Activated effector memory CD4-positive, alpha-beta T cell treated with anti-CD3 and anti-CD28 coated beads, Interleukin-2, amount 50 U/mL, for 16 hours (primary cell): ENCODE measurements at places on chromosomes 11 and 22.

GRCh38 chr11:46712874-46713576 is 6.0 kb upstream of the F2 start:
- DNase-seq = no peak

GRCh38 chr11:23606191-23606590 is 745.9 kb upstream of the CCDC179 start:
- no peak for DNase-seq

GRCh38 chr11:86443415-86443814 is 68.7 kb downstream of the CCDC81 start:
- DNase-seq = no peak

- DNase-seq = no peak
Observed at GRCh38 chr11:65045728-65046127, 4.7 kb downstream of the SAC3D1 start.

DNA sequence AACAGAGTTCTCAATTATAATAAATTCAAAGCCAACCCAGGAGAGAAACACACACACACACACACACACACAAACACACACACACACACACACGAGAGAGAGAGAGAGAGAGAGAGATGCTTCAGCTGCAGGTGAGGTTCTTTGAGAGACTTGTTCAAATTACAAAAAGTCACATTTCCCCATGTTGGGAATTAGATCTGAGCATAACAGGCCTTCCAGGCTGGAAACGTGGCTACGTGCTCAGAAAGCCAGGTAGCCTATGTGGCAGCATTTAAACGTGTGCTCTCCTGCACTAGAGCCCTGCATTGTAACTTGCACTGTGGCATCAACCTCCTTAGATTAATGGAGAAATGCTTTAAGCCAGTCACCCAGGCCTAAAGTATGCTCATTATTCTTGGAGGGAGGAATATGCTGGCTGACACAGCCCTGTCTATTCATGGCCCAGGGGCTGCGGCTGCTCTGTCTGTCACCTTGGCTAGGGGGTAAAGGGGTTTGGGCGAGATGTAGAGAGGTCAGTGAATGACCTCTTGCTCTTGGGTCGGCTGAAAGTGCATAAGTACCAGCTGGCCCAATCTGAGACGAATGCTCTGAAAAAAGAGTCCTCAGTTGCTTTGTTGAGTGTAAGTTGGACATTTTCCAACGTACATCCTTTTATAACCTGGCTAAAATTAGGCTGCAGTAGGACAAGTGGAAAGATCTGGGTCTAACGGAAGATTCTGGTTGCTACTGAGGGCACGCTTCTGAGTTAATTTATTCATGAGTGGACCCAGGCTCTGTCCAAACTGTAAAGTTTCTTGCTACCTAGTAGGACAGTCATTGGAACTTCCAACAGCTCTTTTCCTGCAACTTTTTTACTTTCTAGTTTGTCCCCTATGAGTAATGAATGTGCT is 171.1 kb upstream of the SEZ6L start:
- no peak for DNase-seq

DNA sequence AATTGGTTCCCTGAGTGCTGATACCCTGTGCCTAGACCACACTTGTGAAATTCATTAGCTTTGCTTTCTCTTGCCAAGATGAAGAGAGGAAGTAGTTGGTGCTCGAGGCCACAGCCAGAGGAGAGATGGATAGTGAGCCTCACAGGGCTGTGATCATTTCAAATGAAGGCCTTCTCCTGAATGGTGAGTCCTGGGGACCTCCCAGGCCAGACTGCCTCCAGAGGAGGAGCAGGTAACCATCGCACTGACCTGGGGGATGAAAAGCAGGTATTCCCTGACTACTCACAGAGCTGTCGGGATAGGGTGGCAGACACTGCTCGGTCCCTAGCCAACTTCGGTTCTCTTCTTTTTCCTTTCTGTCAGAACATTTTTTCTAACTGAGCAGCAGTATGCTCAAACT is 4.8 kb upstream of the FXYD6 start:
- DNase-seq = peak; percentile 31

GRCh38 chr11:2262301-2263070 is 7.9 kb downstream of the ASCL2 start:
- DNase-seq = no peak

- no peak for DNase-seq
Observed at GRCh38 chr11:6734616-6735015, 37.2 kb downstream of the OR2AG2 start.

DNA sequence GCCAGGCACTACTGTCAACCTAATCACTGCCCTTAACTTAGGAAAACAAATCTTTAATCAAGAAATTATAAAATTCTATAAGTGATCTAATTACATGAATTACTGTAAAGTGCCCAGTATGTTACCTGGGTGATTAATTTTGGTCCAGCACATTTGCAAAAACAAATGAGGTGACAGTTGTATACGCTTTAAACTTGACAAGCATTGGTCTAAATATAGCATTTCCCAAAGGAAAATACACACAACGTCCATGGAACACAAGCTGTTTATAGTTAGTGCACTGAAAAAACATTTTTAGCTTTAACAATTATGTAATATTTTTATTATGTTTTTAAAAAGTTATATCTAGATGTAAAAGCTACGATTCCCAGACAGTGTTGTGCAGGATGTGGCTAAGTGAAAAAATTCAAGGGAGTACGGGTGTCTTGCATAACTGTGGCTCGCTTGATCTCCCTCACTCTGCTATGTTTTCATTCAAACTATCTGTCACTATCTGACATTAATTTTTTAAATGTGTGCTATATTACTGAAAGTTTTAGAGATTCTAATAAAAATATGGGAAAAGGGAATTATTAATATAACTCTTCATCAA is 38.8 kb downstream of the PGR start:
- DNase-seq = no peak

DNA sequence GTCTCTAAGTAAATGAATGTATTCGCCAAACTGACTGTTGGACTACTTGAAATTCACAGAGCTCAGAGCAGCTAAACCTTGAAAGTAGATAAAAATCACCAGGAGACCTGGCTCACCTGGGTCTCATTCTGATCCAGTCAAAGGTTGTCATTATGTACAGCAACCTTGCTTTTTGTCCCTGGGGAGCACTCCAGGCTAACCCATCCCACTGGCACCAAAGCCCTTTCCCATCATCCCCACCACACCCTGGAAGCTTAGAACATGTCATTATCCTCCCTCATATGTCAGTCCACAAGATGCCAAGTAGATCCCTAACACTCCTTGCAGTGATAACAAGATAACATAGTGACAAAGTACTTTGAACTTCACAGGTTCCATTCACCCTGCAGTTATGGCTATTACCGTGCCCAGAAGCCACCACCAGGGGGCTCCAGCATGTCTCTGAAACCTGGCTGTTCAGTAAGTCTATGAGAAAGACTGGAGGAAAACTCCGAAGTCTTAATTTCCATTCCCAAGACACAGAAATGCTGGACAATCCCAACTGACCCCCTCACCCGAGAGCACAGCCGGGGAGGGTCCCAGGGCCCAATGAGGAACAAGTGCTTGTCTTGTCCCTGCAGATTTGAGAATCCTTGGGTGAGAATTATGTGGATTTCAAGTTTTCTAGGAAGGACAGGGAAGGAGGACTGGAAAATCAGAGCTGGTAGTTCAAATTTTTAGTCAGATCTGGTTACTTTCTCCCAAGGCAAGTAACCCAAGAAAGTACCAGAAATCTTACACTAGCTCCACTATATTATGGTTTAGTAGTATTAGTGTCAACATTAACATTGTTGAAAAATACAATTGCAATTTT is 43.0 kb upstream of the USP47 start:
- peak; percentile 89 for DNase-seq

DNA sequence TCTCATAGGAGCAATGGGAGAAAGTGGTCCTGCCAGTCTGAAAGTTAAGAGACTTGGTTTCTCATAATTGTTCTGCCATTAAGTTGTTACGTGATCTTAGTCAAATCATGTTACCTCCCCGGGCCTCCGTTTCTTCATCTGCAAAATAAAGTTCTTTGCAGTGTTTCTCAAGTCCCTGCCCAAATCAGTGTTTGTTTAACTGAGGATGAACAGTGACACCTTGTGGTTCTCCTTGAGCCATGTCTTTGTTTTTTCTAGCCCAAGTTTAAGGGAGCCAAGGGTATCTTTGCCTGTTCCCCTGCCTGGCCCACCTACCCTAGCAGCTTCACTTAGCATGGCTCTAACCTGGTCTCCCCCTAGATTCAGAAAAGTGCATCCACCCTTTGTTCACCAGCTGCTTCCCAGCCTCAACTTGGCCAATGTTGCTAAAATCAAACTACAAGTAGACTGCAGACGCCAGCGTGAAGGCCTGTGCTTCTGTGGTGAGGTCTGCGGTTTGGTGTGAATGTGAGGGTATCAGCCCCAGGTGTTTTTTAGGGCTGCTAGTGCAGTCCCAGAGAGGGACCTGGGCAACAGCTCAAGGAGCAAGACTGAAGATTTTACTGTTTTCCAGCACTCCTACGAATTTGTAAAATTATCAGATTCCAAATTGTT is 35.5 kb downstream of the FZD4 start:
- no peak for DNase-seq

DNA sequence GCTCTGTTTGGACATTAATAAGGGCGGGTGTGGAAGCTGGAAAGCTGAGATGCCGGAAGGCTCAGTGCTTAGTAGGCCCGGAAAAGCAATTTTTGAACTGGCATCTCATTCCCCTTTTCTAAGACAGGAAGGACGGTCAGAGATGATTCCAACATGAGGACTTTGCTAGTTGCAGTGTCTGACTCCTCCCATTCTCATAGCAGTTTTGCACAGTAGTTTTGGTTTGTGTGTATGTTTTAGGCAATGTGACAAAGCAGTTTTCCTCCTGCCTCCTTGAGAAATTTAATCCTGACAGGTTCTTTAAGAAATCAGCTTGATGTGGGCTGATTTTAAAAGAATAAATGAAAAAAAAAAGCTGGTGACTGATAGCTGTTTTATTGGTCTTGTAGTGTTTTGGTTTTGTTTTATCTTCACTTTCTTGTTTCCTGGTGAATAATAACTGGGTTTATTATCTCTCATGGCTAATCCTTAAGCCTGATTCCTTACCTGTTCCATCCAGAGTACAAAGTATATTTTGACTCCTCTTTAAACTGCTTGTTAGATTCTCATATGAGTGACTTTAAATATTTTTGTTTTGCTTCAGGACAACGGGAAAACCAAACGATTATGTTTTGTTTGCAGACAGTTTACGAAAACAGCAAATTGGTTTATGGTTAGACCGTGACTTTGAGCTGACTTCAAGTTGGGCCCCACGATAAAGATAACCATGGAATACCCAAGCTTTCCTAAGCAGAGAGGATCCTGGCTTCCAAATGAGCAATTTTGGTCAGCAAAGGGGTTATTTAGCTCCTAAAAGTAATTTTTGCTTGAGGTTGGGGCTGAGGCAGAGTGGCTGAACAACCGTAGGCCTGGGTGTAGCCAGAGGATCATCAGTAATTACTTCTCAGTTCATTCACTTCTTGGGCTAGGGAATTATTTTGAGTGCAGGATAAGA is 3.4 kb downstream of the PTPRJ start:
- DNase-seq = no peak

GRCh38 chr11:117759305-117759704 is 37.7 kb downstream of the DSCAML1 start:
- no peak for DNase-seq

GRCh38 chr22:39597236-39597869 is 26.8 kb downstream of the CACNA1I start:
- DNase-seq = no peak

GRCh38 chr11:2138068-2138430 is 1.1 kb downstream of the IGF2 start:
- DNase-seq = no peak

DNA sequence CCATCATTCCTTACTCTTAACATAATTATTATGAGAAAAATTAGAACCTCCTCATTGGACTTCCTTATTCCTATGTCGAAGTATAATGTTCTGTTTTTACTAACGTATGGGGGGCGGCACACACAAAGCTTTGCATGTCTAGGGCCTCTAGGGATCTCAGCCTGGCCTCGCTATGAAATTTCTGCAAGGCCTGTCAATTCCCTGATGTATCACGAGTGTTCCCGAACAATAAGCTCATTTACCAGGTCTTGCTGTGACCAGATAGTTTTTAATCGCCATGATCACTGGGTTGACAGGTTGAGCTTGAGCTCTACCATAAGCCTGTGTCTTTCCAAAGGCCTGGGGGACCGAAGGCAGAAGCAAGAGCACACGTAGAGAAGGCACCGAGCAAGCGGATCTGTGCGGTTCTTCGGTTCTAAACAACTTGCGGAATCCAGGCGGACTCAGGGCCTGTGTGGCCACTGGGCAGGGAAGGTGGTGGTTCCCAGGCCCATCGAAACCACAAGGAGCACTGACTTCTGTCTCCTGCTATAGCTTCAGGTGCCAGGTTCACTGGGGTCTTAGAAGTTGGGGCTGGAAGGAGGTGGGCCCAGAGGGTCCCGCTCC is 10.4 kb upstream of the FXYD2 start:
- DNase-seq = peak; percentile 10

DNA sequence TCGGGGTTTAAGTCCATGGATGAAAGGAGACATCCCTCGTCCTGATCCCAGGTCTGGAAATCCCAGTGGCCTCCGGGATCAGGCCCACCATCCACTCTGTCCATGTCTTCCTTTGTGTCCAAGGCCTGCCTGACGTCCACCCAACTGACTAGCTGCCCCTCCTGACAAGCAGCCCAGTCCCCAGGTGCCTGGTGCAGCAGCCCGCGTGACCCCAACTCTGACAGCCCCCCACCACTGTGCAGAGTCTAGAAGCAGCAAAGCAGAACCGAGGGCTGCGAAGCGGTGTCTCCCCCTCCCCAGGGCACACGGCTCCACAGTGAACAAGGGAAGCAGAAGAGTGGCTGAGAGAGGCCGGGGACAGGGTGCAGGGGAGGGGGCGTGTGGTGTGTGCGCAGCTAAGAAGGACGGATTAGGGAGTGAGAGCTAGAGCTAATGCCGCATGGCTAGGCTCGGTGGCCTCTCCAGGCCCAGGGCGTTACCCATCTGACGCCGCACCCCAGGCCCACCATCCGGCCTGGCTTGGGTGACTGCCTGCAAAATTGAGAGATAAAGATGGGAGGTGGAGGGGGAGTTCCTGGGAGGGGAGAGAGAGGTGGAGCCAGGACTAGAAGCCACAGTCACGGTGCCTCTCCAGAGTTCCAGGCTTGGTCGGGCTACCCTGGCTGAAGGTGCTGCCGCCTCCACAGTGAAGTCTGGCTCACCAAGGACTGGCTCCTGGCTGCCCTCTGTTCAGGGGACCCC is 16.6 kb upstream of the BAIAP2L2 start:
- no peak for DNase-seq

DNA sequence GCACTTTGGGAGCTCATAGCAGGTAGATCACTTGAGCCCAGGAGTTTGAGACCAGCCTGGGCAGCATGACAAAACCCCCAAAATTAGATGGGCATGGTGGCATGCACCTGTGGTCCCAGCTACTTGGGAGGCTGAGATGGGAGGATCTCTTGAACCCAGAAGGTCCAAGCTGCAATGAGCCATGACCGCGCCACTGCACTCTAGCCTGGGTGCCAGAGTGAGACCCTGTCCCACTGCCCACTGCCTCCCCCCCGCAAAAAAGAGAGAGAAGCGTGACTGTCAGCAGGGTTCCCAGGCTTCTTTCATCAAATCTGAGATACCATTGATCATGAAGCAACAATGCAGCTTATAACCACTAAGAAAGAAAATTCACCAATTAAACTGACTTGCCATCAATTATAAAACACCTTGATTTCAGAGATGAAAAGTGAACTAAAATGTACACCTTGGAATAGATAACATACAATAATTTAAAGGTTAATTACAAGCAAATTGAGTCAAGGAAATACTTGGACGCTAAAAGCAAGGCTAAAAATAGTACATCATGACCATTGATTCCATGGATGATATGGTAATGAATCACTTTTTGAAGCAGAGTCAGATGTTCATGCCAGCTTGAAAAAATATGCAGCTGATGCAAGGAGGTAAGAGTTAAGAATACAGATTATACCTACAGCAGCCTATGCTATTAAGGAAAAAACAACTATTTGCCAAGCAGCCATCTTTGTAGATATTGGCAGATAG is 90.8 kb upstream of the ALKBH3 start:
- no peak for DNase-seq
